ENCODE measurements at places on chromosomes 12 and 14.

DNA sequence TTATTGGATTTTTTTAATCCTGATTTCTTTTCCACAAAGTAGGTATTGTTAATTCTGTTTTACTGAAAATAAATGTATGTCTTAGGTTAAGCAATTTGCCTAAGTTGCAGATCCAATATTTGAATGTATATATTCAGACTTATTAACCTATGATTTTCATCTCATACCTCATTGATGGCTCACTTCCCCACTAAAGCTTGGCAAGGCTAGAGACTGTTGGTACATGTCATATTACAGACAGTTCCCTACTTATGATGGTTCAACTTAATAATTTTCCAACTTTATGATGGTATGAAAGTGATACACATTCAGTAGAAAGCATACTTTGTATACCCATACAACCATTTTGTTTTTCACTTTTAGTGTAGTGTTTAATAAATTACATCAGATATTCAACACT lies 33.2 kb upstream of the KCNH3 start:
- no peak for DNase-seq

- no peak for DNase-seq
These were observed 336.7 kb downstream of the ADGRD1 start for GRCh38 chr12:131290255-131290959.

- DNase-seq = no peak
These were observed 2.3 kb downstream of the KRT78 start for GRCh38 chr12:52846356-52846970.

DNA sequence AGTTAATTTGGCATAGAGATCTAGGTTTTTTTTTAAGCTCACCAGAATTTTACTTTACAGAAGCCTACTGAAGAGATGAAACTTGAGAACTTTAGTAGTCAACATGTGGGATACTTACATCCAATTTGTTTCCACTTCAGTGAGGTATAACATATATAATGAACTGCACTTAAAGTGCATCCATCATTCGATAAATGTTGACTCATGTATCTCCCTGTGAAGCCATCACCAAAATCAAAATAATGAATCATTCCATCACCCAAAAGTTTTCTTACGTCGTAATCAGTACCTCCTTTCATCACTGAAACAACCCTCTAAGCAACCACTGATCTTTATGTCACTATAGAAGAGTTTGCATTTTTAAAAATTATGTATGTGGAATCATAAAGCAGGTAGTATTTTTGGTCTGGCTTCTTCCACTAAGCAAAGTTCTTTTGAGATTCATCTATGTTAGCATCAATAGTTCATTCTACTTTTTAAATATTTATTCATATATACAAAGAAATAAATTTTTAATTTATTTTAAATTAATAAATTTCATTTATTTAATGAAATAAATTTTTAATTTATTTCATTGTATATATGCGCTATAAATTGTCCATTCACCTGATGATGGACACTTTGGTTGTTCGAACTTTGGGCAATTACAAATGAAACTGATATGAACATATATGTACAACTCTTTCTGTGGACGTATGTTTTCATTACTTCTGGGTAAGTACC lies 2.0 kb upstream of the CPNE8 start:
- DNase-seq = no peak

- no peak for DNase-seq
These were observed 57.6 kb downstream of the HEATR5A start for GRCh38 chr14:31362746-31363145.

DNA sequence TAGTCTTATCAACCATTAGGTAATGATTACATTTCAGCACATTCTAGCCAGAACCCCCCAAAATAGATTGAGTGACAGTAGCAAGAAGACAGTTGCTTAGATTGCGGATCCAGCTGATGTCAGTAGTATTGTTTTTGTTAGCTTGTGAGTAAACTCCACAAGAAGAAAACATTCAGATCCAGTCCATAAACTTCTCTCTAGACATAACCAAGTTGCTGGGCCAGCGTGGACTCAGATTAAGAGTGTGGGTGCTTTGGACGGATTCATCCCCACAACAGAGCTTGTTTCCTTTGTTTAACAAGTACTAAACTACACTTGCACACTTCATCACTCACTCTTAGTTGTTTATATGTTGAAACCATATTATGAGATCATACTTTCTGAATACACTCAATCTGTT lies 293.4 kb downstream of the NPAS3 start:
- no peak for DNase-seq

DNA sequence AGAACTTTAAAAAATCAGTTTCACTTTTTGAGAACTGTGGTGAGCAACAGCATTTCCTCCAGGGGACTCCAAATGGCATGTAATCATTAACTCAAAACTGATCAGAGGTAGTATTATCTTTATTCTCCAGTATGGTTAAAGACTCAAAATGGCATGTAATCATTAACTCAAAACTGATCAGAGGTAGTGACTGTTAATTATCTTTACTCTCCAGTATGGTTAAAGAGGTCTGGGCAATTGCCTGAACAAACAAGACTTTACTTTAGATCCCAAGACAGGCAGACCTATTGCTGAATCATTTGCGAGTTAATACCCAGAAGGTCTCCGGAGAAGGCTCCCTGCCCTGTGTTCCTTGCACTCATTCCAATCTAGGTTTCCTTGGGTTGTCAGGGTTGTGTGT lies 6.6 kb upstream of the ACADS start:
- no peak for DNase-seq

GRCh38 chr12:47793015-47793681 lies 20.1 kb downstream of the SLC48A1 start:
- DNase-seq = no peak

GRCh38 chr12:124527861-124528561 lies 39.4 kb downstream of the NCOR2 start:
- no peak for DNase-seq

GRCh38 chr12:6631549-6631961 lies 4.2 kb downstream of the LPAR5 start:
- DNase-seq = no peak

GRCh38 chr12:11014234-11014633 lies 8.2 kb downstream of the TAS2R19 start:
- no peak for DNase-seq

GRCh38 chr12:12819752-12820311 lies 6.7 kb downstream of the DDX47 start:
- DNase-seq = no peak

DNA sequence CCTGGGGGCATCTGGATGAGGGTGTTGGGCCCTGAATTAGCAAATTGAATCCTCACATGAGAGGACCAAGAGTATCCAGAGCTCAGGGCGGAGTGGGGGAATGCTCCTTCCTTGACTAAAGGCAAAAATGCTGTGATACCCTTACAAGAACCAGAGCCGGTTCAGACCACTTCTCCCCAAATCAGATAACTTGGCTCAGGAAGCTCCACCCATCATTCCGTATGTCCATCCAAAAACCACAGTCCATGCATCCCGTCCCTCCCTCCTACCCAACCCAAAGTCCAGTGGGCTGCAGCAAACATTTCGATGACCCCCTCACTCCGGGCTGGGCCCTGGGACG lies 22.4 kb downstream of the DIO3 start:
- no peak for DNase-seq

GRCh38 chr12:18849080-18849479 lies 111.2 kb downstream of the CAPZA3 start:
- no peak for DNase-seq

DNA sequence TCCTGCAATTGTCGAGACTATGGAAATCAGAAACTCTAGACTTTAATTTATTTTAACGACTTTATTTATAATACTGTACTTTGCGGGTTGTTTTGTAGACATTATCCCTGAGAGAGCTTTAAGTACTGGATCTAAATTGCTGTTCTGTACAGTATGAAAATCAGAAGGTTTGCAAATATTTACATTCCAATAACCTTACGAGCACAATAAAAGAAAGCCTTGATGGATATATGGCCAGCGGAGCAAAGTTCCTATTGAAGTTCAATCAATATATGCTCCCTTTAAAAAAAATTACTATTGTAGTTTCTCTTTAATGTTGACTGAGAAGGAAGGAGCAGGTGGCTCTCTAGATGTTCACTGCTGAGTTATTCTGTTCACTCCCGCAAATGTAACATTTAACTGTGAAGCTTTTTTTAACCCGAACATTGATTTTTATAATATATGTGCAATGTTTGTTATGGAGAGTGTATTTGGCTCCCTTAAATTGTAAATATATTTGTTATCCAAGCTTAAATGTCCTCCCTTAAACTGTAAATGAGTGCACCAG lies 235.3 kb downstream of the PLCZ1 start:
- no peak for DNase-seq

- no peak for DNase-seq
These were observed 235.8 kb downstream of the KSR2 start for GRCh38 chr12:117732761-117733548.

- DNase-seq = no peak
These were observed 5.1 kb downstream of the SHMT2 start for GRCh38 chr12:57234571-57235016.

DNA sequence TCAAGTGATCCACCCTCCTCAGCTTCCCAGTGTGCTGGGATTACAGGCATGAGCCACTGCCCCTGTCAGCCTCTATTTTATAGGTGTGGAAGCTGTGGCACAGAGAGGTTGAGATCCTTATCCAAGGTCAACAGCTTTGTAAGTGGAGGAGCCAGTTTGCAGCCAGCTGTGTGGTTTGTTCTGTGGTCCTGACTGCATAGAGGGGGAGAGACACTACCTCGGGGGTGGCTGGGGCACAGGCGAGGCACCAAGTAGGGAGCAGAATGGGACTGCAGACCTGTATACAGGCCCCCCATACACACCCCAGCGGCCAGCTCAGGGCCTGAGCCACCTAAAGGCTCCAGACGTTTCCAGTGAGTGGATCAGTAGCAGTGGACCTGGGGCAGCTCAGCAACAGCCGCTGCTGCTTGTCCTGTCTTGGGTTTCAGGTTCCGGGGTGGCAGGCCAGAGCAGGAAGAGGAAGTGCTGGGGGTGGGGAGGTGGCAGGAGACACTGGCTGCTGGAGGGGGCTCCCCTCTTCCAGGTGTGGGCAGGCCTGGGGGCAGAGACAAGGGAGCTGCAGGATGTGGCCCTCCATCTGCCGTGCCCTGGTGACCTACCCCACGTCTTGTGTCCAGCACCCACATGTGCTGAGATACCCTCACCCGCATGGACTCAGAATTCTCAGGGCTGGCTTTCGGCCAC lies 11.0 kb downstream of the ORAI1 start:
- DNase-seq = peak; percentile 59

DNA sequence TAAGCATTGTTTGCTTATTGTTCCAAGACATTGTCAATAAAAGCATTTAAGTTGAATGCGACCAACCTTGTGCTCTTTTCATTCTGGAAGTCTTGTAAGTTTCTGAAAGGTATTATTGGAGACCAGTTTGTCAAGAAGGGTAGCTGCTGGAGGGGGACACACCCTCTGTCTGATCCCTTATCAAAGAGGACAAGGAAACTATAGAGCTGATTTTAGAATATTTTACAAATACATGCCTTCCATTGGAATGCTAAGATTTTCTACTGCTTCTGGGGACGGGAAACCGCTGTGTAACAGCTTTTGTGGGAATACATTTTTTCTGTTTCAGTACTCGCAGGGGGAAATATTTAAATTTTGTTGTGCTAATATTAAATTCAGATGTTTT lies 3.5 kb downstream of the FOS start:
- no peak for DNase-seq

- DNase-seq = no peak
These were observed 149.4 kb downstream of the FOXN3 start for GRCh38 chr14:89267656-89268055.

GRCh38 chr12:42812086-42812485 lies 222.5 kb upstream of the PRICKLE1 start:
- DNase-seq = no peak

GRCh38 chr12:102971227-102971626 lies 13.8 kb downstream of the ASCL1 start:
- no peak for DNase-seq

GRCh38 chr12:77010691-77011548 lies 54.4 kb downstream of the E2F7 start:
- peak; percentile 74 for DNase-seq

- no peak for DNase-seq
These were observed 3.4 kb downstream of the JAG2 start for GRCh38 chr14:105165134-105165704.

DNA sequence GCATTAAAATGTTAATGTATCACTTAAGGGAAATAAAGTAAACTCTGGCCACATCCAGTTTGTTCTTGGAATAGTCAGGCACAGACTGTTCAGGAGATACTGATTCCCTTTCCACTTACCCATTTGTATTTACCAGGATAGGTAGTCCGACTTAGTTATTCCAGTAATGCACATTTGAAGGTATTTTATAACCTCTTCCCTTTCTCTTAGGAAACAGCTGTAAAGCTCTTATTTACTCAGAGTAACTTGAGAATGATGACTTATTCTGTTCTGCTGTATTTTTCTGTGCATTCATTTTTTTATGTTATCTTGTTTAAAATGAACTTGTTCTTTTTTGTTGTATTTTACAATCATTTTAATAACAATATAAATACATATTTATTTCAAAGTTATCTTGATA lies 78.0 kb downstream of the METTL25 start:
- DNase-seq = no peak

DNA sequence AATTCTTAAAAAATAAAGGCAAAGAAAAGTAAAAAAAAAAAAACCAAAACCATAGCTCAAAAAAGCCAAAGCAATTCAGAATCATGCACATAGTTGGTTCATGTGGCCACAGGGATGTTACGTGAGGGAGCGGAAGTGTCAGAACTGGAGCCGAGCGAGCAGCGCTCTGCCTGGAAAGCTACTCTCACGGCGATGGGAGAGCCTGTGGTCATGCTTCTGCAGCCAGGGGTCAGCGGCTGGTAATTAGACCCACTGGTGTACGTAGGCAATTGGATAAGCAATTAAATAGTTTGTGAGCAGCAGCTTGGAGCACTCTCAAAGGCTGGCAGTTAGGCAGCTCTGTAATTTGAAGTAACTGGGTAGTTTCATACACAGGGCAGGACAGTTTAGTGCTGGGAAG lies 58.1 kb downstream of the TRHDE start:
- no peak for DNase-seq

GRCh38 chr14:37027188-37027824 lies 145.1 kb downstream of the SLC25A21 start:
- no peak for DNase-seq

- DNase-seq = no peak
These were observed 190.3 kb downstream of the KLHL28 start for GRCh38 chr14:44771496-44771895.

- no peak for DNase-seq
These were observed 1215.4 kb upstream of the USP15 start for GRCh38 chr12:61044766-61045165.

DNA sequence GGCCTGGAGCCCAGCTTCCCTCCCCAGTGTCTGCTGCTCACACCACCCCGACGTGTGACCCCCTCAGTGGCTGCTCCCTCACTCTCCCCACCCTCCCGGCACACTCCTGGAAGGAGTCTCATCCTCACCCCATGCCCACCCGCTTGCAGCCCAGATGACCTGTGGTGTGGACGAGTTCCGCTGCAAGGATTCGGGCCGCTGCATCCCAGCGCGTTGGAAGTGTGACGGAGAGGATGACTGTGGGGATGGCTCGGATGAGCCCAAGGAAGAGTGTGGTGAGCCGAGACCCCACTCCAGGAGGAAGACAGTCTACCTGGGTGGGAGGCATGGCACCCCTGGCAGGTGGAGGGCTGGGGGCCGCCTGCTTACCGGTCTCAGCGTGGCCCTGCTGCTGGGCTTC lies 15.0 kb upstream of the NXPH4 start:
- no peak for DNase-seq

- no peak for DNase-seq
These were observed 467.1 kb upstream of the MGAT4C start for GRCh38 chr12:86723326-86723725.
